Left renal cortex interstitium (tissue), 4 donors: ENCODE measurements at places on chromosomes 12 and 14. TPM values are rescaled to one million over a fixed set of nuclear protein-coding genes. Genes with fewer than 3 reads are reported as not detected.

- DNase-seq = no peak
Observed at GRCh38 chr12:26723379-26724308, 109.3 kb downstream of the ITPR2 start.

GRCh38 chr12:55744340-55745030 is 1.6 kb downstream of the GDF11 start:
- DNase-seq = no peak

DNA sequence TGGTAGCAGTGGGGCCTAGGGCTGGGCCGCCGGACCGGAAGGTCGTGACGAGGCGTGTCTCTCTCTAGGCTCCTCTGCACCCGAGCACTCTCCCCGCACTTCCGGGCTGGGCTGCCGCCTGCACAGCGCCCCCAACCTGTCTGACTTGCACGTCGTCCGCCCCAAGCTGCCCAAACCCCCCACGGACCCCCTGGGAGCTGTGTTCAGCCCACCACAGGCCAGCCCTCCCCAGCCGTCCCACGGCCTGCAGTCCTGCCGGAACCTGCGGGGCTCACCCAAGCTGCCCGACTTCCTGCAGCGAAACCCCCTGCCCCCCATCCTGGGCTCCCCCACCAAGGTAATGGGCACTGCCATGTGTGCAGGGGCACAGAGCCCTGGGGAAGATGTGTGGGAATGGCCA is 13.3 kb upstream of the PUS1 start:
- no peak for DNase-seq

GRCh38 chr14:29085546-29085945 is 319.0 kb downstream of the FOXG1 start:
- DNase-seq = no peak

OTOGL gene
- 0.40 TPM for polyA plus RNA-seq

GLS2 gene
- 2.6 TPM for polyA plus RNA-seq

KRT2 gene
- polyA plus RNA-seq = not detected

DCN gene
- 449 TPM for polyA plus RNA-seq
